CD4-positive, CD25-positive, alpha-beta regulatory T cell (primary cell): ENCODE measurements at places on chromosomes 11 and 22.

- no peak overlapping the region for H3K4me3 ChIP-seq
These were observed 1.9 kb downstream of the HPS4 start for GRCh38 chr22:26481694-26482093.

DNA sequence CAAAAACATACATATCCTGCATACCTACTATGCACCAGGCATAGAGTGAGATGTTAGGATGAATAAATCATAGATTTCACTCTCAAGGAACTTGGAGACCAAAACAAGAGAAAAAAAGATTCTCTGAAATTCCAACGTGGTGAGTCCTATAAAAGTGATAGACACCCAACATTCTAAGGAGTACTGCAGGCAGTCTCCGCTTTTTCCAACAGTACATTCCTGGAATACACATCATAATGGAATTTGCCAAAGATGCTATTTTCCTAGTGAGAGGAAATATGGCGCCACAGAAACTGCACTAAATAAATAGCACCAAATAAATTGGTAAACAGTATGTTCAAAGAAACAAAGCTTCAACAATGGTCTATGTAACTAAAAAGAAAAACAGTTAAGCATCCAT is 6.0 kb downstream of the TMEM123 start:
- peaks cover 41% of the 10 kb centered on the region for H3K36me3 ChIP-seq
- peak overlapping the region; percentile 53 for H3K27ac ChIP-seq
- peaks cover 52% of the 10 kb centered on the region for H3K4me1 ChIP-seq
- H3K4me3 ChIP-seq = peak overlapping the region; percentile 90
- no peak for DNase-seq

- H3K27ac ChIP-seq = no peak overlapping the region
- no peaks in the 10 kb centered on the region for H3K36me3 ChIP-seq
- H3K4me1 ChIP-seq = no peaks in the 10 kb centered on the region
- no peaks in the 10 kb centered on the region for H3K27me3 ChIP-seq
These were observed 136.2 kb upstream of the NTM start for GRCh38 chr11:131234221-131234620.

DNA sequence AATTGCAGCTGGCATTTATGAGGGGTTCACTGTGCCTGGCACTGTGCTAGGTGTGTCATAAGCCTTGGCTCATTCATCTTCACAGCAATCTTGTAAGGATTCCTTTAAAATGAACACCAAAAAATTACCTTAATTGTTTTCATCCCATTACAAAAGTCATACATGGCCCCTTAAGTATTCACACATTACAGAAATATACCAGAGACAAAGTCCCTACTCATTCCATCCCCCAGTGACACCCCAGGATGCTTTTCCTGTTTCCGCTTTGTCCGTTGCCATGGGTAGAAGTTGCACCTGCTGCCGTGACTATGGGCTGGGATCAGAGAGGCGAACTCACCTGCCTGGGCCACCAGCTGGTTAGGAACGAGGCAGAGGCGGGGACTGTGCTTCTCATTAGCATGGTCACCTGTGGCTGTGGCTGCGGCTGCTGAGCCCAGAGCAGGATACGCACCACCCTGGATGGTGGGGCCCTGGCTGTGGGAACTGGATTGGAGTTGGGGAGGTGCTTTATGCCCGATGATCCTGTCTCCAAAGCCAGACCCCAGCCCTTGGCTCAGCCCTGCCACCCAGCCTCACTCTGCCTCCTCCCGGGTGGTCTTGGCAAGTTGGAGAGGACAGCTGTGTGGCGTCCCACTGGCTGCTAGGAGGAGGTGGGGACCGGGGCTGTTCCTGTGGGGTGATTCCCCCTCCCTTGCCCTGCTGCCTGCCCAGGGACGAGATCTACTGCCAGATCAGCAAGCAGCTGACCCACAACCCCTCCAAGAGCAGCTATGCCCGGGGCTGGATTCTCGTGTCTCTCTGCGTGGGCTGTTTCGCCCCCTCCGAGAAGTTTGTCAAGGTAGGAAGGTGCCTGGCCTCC is 60.8 kb downstream of the MYO7A start:
- H3K27me3 ChIP-seq = no peaks in the 10 kb centered on the region
- H3K4me1 ChIP-seq = no peaks in the 10 kb centered on the region
- DNase-seq = no peak
- no peak overlapping the region for H3K27ac ChIP-seq

DNA sequence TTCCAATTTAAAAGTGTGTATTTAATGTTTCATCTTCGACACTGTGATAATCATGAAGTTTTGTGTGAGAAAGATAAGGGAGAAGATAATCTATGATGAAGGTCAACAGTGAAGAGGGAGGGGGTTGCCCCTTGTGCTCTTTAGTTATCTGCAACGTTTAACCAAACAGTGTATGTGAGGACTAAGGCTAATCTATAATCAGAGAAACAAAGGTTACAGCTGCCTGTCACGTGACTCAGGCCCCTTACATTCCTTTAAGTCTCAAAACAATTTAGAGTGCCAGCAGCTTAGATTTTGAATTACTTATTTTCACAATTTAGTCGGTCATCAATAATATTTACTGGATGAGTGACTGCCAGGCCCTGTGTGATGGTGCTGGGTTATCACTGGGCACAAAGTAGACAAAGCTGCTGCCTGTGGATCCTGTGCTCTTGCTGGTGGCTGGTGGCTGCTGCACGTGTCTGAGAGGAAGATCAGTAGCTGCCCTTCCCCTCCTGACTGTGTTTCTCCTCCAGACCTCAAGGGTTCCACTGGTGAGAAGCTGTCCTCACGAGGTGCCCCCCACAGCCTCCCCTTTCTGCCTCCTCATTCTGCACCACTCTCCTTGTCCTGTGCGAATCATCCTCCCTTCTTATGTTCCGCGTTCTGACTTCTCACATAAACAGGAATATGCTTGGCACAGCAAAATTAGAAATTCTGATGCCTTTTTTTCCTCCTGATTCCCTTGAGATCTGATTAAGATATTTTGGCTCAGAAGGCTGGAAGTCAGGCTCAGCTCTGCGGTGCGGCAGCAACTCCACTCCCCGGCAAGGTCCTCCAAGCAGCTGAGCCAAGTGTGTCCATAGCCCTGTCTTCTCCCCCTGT is 331.1 kb upstream of the B3GAT1 start:
- H3K36me3 ChIP-seq = no peaks in the 10 kb centered on the region
- no peak overlapping the region for H3K4me3 ChIP-seq
- H3K27me3 ChIP-seq = no peaks in the 10 kb centered on the region
- no peak overlapping the region for H3K27ac ChIP-seq

DNA sequence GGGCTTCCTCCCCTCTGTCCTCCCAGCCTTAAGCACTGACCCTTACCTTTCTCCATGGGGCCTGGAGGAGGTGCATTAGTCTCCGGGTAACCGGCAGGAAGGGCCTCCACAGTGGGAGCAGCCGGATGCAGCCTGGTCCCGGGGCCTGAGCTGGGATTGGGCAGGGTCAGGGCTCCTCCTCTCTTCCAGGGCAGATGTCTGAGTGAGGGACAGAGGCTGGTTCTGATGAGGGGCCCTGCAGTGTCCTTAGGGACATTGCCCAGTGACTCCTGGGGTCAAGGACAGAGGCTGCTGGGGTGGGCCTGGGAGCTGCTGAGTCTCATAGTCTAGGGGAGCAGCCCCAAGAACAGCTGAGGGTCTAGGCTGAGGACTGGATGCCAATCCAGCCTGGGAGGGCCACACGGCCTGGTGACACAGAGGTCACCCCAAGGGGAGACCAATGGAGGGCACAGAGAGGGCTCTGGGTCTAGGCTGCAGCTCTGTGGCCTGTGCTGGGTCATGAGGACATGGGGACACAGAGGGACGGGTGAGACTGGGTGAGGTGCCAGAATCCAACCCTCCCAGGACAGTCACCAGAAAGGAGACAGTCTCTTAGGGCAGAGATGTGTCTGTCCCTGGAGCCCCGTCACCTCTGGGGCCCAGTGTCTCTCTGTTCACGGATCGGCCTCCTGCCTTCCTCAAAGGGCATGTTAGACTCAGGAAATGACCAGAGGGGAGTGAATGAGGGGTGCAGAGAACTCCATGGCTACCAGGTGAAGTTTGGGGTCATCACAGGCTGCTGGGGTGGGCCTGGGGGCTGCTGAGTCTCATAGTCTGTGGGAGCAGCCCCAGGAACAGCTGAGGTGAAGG is 6.5 kb downstream of the IGLL5 start:
- no peaks in the 10 kb centered on the region for H3K4me1 ChIP-seq
- H3K27me3 ChIP-seq = no peaks in the 10 kb centered on the region
- DNase-seq = no peak
- no peak overlapping the region for H3K27ac ChIP-seq
- no peaks in the 10 kb centered on the region for H3K36me3 ChIP-seq
- H3K4me3 ChIP-seq = no peak overlapping the region

DNA sequence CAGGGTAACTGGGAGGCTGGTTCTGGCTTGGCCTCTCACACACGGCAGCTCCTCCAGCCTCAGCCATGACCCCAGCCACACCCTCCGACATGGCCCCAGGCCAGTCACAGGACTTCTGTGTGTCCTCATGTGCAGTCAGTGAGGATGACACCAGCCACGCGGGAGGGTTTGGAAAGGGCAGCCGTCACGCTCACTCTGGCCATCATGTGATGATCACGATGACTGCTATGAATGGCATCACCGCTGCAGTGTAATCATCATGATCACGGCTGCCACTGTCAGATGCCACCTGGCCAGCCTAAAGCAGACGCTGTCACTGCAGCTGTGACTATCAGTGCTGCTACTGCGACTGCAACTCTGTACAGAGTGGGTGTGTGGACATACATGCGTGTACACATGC is 640.9 kb downstream of the BRD1 start:
- DNase-seq = no peak
- H3K27me3 ChIP-seq = no peaks in the 10 kb centered on the region
- no peaks in the 10 kb centered on the region for H3K36me3 ChIP-seq
- no peak overlapping the region for H3K27ac ChIP-seq
- H3K4me3 ChIP-seq = no peak overlapping the region

DNA sequence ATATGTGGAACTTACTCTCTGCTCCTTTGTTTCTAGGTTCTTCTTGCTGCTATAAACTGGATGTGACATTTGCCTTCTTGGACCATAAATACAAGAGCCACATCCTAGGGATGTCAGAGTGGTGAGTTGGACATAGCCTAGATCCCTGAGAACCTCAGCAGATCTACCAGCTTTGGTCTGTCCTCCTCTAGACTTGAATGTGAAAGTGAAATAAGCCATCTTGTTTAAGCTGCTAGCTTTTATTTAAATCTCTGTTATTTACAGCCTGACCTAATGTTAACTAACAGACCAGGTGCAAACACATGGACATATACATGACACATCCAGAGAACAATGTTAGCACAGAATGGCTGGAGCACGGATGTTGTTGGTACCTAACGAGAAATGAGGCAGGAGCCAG is 36.0 kb downstream of the SLN start:
- H3K36me3 ChIP-seq = no peaks in the 10 kb centered on the region
- no peaks in the 10 kb centered on the region for H3K4me1 ChIP-seq
- no peaks in the 10 kb centered on the region for H3K27me3 ChIP-seq
- no peak overlapping the region for H3K4me3 ChIP-seq

- H3K27ac ChIP-seq = no peak overlapping the region
- no peaks in the 10 kb centered on the region for H3K4me1 ChIP-seq
- no peak for DNase-seq
- no peaks in the 10 kb centered on the region for H3K36me3 ChIP-seq
- no peak overlapping the region for H3K4me3 ChIP-seq
- H3K27me3 ChIP-seq = no peaks in the 10 kb centered on the region
These were observed 423.7 kb upstream of the ANO5 start for GRCh38 chr11:21769188-21769587.

- peaks cover 11% of the 10 kb centered on the region for H3K4me1 ChIP-seq
- no peak overlapping the region for H3K4me3 ChIP-seq
- H3K27ac ChIP-seq = peak overlapping the region; percentile 61
- no peaks in the 10 kb centered on the region for H3K27me3 ChIP-seq
- peaks cover 7% of the 10 kb centered on the region for H3K36me3 ChIP-seq
These were observed 16.0 kb downstream of the ZMAT5 start for GRCh38 chr22:29750559-29751538.

DNA sequence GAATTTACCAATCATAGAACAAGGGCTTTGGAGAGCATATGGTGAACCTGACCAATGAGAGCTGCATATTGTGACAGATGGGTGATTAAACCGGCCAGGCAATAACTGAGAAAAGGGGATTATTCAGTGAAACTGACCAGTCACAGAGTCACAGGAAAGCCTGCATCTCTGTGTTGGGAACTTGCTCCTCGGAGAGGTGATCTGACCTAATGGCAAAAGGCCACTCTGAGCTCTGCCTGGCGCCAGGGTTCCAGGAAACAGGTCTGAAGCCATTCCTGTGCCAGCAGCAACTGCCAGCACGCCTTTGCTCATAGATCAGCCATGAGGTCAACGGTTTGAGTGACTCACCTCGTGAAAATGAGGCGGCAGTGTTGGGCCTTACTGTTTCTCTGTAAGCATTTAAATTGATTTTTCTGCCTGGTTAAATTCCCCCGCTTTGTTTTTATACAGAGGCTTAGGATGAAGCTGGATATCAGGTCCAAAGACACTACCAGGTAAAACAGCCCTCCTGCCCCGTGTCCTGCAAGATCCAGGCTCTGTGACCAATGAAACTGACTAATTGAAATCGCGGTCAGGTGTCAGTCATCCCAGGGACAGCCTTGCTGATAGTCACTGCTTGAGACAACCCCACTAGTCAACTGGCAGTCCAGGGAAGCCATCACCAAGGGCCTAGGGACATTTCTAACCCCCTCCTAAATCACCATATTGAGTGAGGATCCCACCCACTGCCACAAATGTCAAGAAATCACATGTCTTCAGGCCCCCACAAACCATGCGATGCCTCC is 35.8 kb upstream of the MYOD1 start:
- H3K36me3 ChIP-seq = no peaks in the 10 kb centered on the region
- no peak overlapping the region for H3K4me3 ChIP-seq
- no peak for DNase-seq
- H3K4me1 ChIP-seq = no peaks in the 10 kb centered on the region
- no peak overlapping the region for H3K27ac ChIP-seq

DNA sequence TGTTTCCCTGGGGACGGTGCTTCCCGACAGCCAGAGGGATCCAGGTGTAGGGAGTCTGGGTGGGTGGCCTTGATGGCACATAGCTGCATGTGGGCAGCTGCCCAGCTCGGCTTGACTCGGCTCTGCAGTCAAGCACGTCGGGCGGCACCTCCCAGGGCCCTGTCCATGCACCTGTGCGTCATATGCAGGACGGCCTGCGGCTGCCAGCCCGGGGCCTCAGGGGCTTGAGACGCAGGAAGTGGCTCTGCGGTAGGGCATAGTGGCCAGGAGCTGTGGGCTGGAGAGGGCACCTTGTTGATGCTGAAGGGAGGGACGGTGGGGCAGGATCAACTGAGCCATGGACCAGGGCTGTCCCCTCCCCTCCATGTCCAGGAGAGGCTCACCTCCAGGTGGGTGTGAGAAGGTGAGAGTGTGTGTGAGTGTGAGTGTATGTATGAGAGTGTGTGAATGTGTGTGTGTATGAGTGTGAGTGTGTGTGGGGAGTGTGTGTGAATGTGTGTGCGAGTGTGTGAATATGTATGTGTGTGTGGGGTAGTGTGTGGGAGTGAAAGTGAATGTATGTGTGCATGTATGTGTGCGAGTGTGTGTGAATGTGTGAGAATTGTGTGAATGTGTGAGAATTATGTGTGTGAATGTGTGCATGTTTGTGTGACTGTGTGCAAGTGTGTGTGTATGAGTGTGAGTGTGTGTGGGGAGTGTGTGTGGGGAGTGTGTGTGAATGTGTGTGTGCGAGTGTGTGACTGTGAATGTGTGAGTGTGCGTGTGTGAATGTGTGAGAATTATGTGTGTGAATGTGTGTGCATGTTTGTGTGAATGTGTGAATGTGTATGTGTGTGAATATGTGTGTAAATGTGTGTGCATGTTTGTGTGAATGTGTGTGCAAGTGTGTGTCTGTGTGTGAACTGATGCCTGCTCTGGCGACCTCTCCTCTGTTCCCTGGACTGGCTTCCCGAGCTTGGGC is 5.7 kb upstream of the SUN2 start:
- H3K27ac ChIP-seq = no peak overlapping the region
- no peaks in the 10 kb centered on the region for H3K36me3 ChIP-seq
- peaks cover 27% of the 10 kb centered on the region for H3K4me1 ChIP-seq
- no peak overlapping the region for H3K4me3 ChIP-seq
- H3K27me3 ChIP-seq = no peaks in the 10 kb centered on the region
